Activated T-helper 17 cell treated with anti-CD3 and anti-CD28 coated beads, Interleukin-2, amount 50 U/mL, for 72 hours (primary cell): ENCODE measurements at places on chromosomes 7 and 10. TPM values are rescaled to one million over a fixed set of nuclear protein-coding genes. Genes with fewer than 3 reads are reported as not detected.

Gene ZKSCAN1
- 74.6 TPM for total RNA-seq

Gene RSPH10B2
- 0.95 TPM for total RNA-seq

DNA sequence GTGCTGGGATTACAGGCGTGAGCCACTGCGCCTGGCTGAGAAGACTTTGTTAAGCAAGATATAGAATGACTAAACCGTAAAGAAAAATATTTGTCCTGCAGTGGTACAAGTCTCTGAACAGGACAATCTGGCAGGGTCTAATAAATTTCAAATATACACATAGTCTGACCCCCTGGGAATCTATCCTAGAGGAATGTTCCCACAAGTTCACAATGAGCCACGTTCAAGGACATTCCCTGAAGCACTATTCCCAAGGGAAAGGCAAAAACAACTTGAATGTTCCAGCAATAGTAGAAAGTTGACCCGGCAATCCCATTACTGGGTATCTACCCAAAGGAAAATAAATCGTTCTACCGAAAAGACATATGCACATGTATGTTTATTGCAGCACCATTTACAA is 82.0 kb downstream of the HIP1 start:
- no peaks in the 10 kb centered on the region for H3K27me3 ChIP-seq
- H3K4me3 ChIP-seq, result no peak overlapping the region
- no peak overlapping the region for H3K27ac ChIP-seq
- H3K36me3 ChIP-seq, result no peaks in the 10 kb centered on the region
- H3K4me1 ChIP-seq, result no peaks in the 10 kb centered on the region

DNA sequence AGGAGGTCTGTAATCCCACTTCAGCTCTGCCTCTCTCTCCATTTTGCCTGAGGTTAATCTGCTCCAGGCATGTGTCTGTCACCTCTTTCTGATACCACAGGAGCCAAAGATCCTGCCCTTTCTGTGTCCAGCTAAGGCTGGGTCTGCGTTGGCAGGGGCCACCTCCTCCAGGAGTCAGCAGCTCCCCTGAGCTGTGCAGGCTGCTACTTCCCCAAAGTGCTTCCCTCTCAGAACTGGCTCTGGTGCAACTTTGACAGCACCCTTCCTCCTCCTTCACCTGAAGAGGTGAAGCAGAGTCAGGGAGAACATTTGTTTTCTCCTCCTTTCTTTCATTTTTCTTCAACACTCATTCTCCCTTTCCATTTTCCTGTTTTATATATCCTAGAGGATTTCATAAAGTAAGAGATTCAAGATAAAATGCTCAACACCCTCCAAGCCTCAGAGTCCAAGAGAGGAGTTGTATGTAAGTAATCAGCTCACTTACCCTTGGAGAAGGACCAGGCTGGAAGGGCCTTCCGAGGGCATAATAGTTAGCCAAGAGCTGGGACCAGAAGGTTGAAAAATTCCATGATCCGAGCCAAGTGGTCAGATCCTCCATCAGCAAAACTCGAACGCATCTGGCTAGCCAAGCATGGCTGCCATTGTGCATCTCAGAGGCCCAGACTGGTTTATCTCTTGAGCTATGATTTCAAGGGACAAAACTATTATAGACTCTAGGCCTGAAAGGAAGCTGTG is 257.3 kb downstream of the PTEN start:
- no peaks in the 10 kb centered on the region for H3K27me3 ChIP-seq
- ATAC-seq, result no peak
- H3K4me1 ChIP-seq, result peaks cover 9% of the 10 kb centered on the region
- no peak overlapping the region for H3K27ac ChIP-seq

GRCh38 chr7:91913612-91914011 is 27.1 kb upstream of the AKAP9 start:
- no peak overlapping the region for H3K4me3 ChIP-seq
- H3K36me3 ChIP-seq, result no peaks in the 10 kb centered on the region
- no peaks in the 10 kb centered on the region for H3K4me1 ChIP-seq
- no peak for ATAC-seq
- peaks cover 12% of the 10 kb centered on the region for H3K27me3 ChIP-seq
- no peak overlapping the region for H3K27ac ChIP-seq

Gene ZNF117
- total RNA-seq, result 6.2 TPM

- H3K36me3 ChIP-seq, result peaks cover 44% of the 10 kb centered on the region
- peak overlapping the region; percentile 71 for H3K27ac ChIP-seq
- no peak overlapping the region for H3K4me3 ChIP-seq
- peaks cover 10% of the 10 kb centered on the region for H3K4me1 ChIP-seq
- ATAC-seq, result no peak
Observed at GRCh38 chr10:101888251-101888949, 44.8 kb upstream of the KCNIP2 start.

Gene ACSL5
- total RNA-seq, result 71.9 TPM

- no peak overlapping the region for H3K4me3 ChIP-seq
- H3K27ac ChIP-seq, result no peak overlapping the region
- H3K36me3 ChIP-seq, result no peaks in the 10 kb centered on the region
- no peaks in the 10 kb centered on the region for H3K4me1 ChIP-seq
- H3K27me3 ChIP-seq, result peaks cover 5% of the 10 kb centered on the region
Observed at GRCh38 chr10:5609952-5610616, 56.3 kb downstream of the ASB13 start.
